ENCODE measurements at places on chromosomes 16 and 17.

GRCh38 chr17:28282596-28282995 is 36.4 kb upstream of the TMEM97 start:
- DNase-seq: peak; percentile 87

GRCh38 chr17:34776456-34777443 is 184.5 kb downstream of the CCT6B start:
- no peak for DNase-seq

DNA sequence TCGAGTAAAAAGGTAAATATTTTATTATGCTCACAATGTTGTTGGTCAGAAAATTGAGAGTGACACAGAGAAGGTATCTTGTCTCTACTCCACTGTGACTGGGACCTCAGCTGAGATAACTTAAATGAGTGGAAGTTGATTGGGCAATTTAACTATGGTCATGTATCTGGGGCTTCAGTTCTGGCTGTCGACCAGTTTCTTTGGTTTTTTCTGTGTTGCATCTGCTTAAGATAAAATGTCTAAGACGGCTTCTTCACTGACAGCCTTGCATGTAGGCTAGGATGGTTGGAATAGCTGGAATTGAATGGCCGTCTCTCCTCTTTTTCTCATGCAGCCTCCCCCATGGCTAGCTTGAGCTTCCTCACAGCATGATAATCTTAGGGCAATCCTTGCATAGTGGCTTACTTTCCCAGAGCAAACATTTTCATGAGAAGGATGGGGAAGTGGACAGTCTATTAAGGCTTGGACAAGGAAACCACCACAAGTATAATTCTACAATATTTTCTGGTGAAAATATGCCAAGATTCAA is 433.7 kb downstream of the KIF2B start:
- no peak for DNase-seq

DNA sequence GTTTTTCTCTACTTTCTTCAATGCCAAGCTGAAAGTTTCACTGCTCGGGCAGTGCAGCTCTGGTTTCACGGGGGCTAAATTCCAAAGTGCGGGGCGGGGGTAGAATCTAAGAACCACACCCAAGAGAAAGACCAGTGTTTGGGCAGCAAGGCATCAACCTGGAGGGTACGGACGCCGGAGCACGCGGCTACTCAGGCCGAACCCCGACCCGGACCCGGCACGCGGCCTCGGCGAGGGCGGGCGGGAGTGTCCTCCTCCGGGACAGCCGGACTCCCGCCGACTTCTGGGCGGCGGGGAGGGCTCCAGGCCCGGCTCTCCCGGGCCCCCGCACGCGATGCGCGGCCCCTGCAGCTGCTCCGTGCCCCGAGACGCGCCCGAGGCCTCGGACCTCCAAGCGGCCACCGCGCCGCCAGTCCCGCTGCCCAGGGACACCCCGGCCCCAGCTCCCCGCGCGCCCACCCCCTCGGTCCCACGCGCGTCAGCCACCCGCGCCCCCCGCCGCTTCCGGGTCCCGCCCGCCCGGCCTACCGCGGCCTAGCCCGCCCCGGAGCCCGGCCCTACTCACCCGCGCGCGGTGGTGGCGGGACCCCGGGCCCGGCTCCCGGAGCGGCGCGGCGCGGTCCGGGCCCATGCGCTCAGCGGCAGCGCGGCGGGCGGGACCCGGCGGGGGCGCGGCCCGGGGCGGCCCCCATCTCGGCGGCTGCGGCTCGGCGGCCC is 561 bp downstream of the AXIN1 start:
- peak; percentile 33 for DNase-seq

GRCh38 chr17:4845118-4845517 is 12.0 kb downstream of the MINK1 start:
- DNase-seq: no peak

Measured in ACHN (cell line).